ENCODE measurements at places on chromosomes 2 and 18.

DNA sequence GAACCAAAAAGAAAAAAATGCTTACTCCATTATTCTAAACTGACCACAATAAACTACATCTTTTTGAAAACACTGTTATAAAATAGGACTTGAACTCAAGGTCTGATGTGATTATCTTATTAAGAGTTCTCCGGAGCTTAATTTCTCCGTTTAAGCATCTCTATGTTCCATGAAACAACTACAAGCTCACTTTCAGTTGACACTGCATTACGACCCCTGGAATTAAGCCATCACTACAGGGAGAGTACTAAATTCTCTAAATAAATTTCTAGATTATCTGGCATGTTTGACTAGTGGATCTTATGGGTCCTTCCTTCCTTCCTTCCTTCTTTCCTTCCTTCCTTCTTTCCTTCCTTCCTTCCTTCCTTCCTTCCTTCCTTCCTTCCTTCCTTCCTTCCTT lies 249.0 kb downstream of the IKZF2 start:
- no peak for DNase-seq

GRCh38 chr2:139514951-139515350 lies 734.8 kb upstream of the NXPH2 start:
- DNase-seq, result no peak

- no peak for DNase-seq
Measured at GRCh38 chr2:35978218-35978617, 377.4 kb upstream of the CRIM1 start.

DNA sequence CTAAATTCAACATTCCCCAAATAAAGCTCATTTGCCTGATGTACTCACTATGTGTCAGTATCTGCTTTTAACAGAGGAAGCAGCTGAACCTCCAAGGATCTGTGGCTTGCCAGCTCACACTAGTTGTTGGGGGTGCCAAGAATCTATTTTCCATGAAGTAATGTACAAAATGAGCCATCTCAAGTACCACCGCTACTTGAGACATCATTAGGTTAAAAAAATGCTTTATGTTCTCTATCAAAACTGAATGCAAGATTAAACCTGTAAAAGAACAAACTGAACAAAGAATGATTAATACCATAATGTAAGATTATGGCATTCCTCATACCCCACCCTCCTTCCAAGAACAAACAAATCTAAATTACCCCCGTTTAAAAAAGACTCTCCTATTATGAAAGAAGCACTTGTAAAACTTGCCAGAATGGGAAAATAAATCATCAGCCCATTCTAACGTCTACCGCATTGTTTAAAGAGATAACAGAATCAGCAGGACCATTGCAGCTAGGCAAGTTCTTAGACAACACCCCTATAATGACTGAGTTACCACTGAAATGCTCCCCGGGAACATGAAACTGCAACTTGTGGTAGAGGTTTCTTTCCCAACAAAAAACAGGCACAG lies 471.6 kb downstream of the DLGAP1 start:
- no peak for DNase-seq

DNA sequence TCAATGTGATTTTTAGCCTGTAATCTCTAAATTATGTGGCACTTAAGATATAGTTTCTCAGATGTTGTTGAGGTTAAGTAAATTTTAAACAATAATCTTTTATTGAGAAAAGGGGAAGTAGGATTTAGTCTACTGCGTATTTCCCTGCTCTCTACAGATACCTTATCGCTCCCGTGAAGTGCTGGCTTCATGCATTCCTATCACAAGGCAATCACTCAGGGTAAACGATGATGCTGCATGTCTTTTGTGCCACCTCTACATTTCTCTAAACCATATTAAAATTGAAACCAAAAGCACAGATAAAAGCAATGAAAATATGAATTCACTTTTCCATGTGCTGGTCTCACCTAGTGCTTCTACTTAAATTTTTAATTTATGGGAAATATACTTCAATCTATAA lies 14.4 kb upstream of the RPE start:
- DNase-seq, result no peak

- no peak for DNase-seq
Measured at GRCh38 chr2:106332054-106332453, 136.2 kb downstream of the RGPD3 start.

GRCh38 chr2:52084759-52085158 lies 1052.8 kb upstream of the NRXN1 start:
- DNase-seq, result no peak

DNA sequence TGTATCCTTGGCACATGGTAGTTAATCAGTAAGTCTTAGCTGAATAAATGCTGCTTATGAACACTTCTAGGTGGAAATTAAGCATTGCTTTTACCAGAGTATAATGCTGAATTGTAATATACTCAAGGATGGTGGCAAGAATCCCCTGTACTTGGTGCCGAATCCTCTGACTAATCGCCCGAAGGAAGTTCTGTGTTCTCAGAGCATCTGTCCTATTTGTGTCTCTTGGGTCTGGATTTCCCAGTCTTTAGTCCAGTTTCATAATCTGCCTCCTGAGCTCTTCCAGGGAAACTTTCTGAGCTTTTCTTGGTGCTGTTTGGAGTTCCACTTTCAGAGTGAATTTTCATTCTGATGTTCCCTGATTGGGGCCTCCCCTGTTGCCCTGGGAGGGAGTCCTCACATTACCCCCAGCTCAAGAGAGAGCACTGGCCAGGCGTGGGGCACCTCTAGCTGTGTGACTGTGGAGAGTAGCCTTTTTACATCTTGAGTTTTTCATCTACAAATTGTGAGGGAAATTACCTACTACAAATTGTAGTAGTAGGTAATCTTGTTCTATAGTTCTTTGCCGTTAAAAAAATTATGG lies 144.9 kb downstream of the LTBP1 start:
- DNase-seq, result no peak

GRCh38 chr2:128276878-128277675 lies 41.6 kb downstream of the HS6ST1 start:
- no peak for DNase-seq

Measured in T-helper 1 cell (primary cell).